ENCODE measurements at places on chromosomes 3 and 15.

DNA sequence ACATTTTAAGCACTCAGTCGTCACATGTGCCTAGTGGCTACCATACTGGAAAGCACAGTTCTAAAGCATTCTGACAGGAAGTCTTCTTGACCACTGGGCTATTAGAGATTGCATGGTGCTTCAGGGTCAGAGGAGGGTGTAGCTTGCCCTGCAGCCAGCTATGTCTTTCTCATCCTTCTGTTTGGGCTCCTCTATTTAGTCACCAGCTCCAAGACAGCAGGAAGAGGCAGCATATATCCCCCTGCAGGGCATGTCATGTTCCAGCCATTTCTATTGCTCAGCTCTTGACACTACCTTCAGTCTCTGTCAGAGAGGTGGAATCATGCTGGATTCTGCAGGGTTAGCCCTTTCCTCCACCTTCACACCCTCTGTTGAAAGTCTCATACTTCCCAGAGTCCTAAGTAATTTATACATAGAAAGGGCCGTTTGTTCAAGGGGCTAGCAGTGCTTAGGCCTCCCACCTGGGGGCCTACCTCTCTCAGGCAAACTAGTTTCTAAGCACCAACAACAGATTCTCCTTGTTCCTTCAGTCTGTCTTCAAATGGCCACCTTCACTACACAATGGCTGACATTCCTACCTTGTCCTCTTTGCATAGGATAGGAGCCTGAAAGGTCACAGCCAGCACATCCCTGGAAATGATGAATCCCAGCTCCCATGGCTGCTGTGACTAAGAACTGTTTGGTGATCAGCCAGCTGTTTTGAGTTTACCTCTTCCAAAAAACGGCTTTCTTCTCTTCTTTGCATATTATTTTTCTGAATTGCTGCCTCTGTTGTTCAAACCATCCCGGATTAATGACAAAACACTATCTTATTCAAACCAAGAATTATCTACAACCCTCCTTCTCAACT lies 115.7 kb upstream of the BFSP2 start:
- no peak for DNase-seq

DNA sequence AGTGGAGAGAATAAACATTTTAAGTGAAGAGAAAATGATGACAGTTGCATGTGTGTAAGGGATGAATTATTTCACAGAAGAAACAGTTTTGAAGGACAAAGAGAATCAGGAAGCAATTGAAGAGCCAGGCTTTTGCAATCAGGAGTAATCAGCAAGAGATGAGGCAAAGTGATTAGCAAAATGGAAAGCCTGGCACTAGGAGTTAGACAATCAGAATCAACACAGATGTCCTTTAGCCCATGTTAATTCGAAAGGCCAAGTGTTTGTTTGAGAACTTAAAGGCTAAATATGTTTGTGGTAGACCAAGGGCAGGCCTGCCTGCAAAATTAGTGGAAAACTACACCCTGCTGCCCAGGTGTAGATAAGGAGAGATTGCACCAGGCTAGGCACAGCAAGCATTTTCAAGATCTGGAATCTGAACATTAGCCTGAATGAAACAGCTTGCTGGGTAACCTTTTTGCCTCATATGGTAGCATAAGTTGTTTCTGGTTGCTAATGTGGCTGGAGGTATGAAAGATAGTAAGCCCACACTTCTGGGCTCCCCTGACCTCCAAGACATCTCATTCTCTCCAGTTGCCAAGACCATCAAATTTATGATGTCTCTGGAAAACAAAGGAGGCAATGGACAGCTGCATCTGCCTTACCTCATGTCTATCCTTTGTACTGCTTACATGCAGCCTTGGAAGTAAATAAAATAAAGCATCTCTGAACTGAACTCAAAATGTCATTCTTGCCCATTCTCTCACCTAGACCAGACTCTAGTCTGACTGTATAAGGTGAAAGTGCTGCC lies 22.0 kb upstream of the LEKR1 start:
- DNase-seq, result no peak

- DNase-seq, result no peak
Observed at GRCh38 chr3:120831066-120831465, 76.9 kb upstream of the STXBP5L start.

GRCh38 chr3:40215015-40215414 lies 94.5 kb upstream of the EIF1B start:
- no peak for DNase-seq

GRCh38 chr3:94303897-94304296 lies 241.0 kb downstream of the NSUN3 start:
- DNase-seq, result no peak

DNA sequence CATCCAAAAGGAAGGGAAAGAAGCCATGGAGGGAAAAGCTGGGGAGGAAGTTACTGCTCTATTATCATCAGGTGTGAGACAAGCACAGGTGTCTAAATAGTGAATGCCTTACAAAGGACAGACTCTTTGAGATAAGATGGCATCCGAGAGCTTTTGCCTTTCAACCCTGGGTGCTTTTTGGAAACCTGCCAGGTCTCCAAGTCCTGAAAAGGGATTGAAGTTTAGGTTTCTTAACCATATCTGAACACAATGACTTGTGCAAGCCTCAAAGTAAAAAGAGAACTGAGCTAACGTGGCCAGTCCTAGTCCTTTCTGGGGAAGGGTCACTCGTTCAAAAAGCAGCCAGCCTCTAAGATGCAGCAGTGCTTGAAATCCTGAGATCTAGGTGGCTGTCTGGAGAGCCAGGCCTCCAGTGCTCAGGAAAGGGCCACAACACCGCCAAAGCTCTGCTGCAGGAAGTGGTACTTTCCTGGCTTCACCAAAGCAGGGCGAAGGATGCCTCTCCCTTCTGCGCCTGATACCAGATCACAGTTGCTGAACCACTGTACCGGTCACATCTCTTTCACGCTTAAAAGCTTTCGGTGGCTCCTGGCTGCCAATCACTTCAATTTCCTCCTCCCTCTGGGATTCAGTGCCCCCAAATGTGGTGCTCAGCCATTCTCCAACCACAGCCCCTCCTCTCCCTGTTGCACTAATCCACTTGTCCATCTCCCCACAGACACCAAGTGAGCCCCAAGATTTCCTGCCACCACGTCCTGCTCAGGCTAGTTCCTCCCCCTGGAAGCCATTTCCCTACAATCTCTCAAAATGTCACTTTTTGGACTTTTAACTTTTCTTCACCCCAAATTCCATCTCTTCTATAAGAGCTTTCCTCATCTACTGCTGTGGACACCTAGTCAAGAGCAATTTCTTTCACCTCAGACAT lies 104.1 kb upstream of the LPP start:
- DNase-seq, result no peak

DNA sequence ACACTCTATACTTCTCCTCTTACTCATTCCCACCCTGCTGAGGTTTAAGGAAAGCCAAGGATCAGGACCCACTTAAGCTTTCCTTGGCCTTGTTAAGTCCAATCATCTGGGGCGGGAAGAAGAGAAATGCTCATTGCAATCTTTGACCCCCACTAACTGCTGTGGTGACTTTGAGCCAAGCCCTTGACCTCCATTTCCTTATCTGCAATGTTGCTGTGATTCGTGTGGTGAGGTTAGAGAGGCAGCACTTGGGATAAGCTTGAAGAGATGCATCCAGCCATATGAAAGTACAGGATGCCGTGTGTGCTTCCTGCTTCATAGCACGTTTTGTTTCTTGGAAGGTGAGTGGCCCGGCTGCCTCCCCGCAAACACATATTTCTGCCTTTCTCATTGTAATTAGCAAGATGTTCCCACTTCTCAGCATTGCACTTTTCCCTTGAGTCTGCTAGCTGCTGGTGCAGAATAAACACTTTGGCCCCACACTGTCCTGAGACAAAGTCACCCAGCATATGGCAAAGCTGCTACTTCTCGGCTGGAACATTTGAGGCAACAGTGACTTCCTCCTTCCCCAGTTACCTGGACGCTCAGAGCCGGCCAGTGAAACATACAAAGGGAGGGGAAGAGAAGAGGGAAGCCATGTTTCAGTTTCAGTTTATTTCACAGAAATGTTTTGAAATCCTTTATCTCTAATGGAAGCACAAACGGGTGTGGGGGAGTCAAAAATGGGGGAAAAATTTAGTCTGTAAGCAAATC lies 10.5 kb upstream of the NUDT16 start:
- no peak for DNase-seq

- DNase-seq, result no peak
Observed at GRCh38 chr3:100545371-100545770, 53.0 kb downstream of the TMEM45A start.

GRCh38 chr3:52240886-52241370 lies 2.0 kb upstream of the TWF2 start:
- no peak for DNase-seq

DNA sequence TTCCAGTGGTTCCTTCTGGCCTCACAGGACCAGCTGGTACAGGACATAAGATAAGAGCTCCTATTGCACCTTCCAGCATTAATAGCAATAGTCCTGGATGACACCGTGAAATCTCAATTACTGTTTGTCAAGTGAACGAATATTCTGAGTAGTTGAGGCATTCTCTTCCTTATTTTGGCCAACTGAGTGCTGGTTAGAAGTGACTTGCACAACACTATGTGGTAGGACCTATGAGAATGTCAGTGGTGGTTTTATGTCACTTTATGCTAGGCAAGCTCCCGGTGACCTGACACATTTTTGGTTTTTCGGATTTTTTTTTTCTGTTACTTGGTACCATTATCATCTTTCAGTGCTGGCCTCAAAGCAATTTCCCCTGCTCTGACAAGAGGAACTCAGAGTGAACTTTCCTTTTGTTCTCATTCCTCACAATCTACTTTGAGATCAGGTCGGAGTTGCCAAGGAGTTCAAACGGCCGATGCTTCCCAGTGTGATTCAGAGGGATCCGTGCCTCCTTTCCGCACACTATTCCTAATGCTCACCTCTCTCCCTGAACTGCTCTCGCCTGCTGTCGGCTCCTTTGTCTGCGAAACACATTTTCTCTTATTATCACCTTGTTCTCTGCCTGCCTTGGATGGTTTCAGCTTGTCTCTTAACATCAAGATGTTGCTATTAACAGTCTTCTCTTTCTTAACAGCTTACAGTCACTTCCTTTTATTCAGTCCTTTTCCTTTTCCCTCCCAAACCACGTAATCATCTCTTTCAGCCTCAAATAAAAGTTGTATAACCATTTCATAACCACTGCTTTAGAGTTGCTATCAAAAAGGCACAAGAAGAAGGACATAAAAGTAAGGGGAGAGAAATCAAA lies 35.8 kb downstream of the QTRT2 start:
- DNase-seq, result no peak

- DNase-seq, result no peak
Observed at GRCh38 chr15:101277943-101278564, 769 bp upstream of the SELENOS start.

GRCh38 chr3:14429237-14429636 lies 26.8 kb downstream of the SLC6A6 start:
- no peak for DNase-seq

GRCh38 chr3:126672340-126672739 lies 17.4 kb upstream of the TXNRD3 start:
- DNase-seq, result no peak

DNA sequence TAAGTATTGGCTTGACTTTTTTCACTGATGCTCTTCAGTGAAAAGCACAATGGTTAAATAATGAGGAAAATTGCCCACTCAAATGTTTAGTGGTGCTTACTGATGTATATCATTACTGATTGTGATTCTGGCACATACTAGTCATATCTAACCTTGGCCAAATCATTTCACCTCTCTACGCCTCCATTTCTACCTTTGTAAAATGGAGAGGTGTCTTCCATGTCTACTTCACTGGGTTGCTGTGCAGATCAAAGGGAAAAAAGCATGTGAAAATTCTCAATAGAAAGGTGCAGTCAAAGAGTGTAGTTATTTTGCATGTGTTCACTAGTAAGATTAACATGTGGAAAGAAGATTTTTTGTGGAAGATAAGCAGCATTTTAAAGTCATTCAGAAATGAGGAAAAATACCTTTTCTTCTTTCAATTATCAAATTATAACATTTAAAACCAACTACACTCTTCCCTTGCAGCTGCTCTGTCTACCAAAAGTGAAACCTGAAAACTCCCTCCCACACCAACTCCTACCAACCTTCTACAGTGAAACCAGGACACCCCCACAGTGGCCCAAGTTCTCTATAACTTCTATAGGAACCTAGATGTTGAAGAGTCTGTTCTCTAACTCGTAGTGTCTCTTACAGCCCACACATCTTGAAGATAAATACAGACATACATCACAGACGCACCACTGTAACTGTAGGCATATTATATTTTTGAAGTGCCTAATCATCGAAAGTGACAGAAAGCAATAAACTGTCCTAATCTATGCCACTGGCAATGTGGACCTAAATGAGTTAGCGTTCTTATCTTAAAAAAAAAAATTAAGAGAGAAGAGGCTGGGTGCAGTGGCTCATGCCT lies 1.4 kb downstream of the CD200R1 start:
- no peak for DNase-seq

- no peak for DNase-seq
Observed at GRCh38 chr15:70701891-70702568, 61.3 kb downstream of the UACA start.

DNA sequence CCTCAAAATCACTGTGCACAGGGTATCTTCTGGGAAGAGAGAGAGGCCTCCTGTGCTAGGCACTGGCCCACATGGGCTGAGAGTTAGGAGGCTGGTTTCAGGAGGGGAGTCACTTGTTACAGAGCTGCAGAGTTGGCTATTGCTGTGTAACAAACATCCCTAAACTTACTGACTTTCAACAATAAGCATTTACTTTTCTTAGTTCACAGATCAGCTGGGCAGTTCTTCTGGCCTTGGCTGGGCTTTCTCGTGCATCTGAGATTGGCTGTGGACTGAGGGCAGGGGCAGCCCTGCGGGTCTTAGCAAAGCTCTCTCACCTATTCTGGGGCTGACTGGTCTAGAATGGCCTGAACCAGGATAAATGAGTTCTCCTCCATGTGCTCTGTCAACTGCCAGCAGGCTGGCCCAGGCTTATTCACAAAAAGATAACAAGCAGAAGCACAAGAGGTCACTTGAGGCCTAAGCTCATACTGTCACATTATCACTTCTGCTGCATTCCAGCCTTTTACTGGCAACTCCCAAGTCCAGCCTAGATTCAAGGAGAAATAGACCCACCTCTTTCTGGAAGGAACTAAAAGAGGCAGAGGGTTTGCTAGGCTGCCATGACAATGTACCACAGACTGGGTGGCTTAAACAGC lies 17.2 kb upstream of the RBSN start:
- no peak for DNase-seq

DNA sequence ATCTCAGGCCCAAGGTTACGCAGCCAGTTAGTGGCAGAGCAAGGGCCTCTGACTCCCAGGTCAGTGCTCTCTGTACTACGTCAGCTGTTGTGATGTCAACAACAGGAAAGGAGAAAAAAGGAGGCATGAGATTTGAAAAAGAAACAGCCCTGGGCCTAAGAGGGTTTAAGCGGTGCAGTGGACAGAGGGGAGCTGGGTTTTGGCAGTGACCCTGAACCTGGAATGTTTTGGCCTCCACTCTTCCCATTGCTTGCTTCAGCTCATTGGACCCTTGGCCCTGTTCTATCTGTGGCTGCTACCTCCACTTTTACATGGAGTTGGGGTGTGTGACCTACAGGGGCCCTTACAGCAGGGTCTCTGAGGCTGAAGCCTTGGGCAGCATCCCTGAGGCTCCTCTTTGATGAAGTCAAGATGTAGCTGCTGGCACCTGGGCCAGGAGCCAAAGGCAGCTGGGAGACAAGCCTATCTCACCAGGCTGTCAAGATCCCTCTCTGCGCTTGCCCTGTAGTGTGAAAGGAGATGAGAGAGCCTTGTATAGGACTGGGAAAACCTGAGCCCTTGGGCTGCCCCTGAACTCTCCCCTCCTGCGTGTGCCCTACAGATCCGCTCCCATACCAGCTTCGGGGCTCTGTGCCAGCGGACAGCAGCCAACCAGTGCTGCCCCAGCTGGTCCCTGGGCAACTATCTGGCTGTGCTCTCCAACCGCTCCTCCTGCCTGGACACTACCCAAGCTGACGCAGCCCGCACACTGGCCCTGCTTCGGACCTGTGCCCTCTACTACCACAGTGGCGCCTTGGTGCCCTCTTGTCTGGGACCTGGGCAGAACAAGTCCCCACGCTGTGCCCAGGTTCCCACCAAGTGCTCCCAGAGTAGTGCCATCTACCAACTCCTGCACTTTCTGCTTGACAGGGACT lies 8.7 kb downstream of the DISP2 start:
- no peak for DNase-seq
